G401 (cell line): ENCODE measurements at places on chromosomes 13 and 19. TPM values are rescaled to one million over a fixed set of nuclear protein-coding genes. Genes with fewer than 3 reads are reported as not detected.

CEACAM16 gene
- total RNA-seq, result not detected in 2 replicates

GPR12 gene
- not detected in 2 replicates for total RNA-seq

MBD3L3 gene
- 2.6 TPM in 1 of 2 replicates, not detected in the other for total RNA-seq

PABPC3 gene
- total RNA-seq, result 0.12 and 0.24 TPM in 2 replicates

CYSLTR2 gene
- not detected in 2 replicates for total RNA-seq

ASPDH gene
- total RNA-seq, result not detected in 2 replicates

DCAF15 gene
- total RNA-seq, result 33.2 and 38.2 TPM in 2 replicates

NLRP9 gene
- total RNA-seq, result not detected in 2 replicates

DACT3 gene
- 12.0 and 16.3 TPM in 2 replicates for total RNA-seq

MICOS13 gene
- 36.5 and 74.5 TPM in 2 replicates for total RNA-seq

PLIN4 gene
- 0.18 and 0.34 TPM in 2 replicates for total RNA-seq

ATP4B gene
- total RNA-seq, result not detected in 2 replicates

ZNF429 gene
- total RNA-seq, result 11.8 and 27.3 TPM in 2 replicates

SLC25A41 gene
- total RNA-seq, result 1.3 TPM in 1 of 2 replicates, not detected in the other

GPC6 gene
- 0.98 and 2.1 TPM in 2 replicates for total RNA-seq

VAV1 gene
- not detected in 2 replicates for total RNA-seq

PROZ gene
- total RNA-seq, result not detected in 2 replicates

ZNF225 gene
- total RNA-seq, result 1.3 and 2.3 TPM in 2 replicates

ADGRE2 gene
- total RNA-seq, result not detected in 2 replicates

BST2 gene
- 174 and 187 TPM in 2 replicates for total RNA-seq

TGDS gene
- 20.4 and 34.4 TPM in 2 replicates for total RNA-seq

LGALS14 gene
- total RNA-seq, result not detected in 2 replicates

C19orf18 gene
- total RNA-seq, result 0.31 TPM in 1 of 2 replicates, not detected in the other

C3 gene
- total RNA-seq, result 2.1 and 2.3 TPM in 2 replicates

CACNA1A gene
- 0.24 and 0.31 TPM in 2 replicates for total RNA-seq

HCN2 gene
- total RNA-seq, result 6.0 and 6.7 TPM in 2 replicates

METTL21C gene
- not detected in 2 replicates for total RNA-seq

GGN gene
- total RNA-seq, result 0.78 TPM in 1 of 2 replicates, not detected in the other

IZUMO2 gene
- total RNA-seq, result not detected in 2 replicates

FCER2 gene
- not detected in 2 replicates for total RNA-seq

DLL3 gene
- total RNA-seq, result 12.4 and 15.6 TPM in 2 replicates

EFNA2 gene
- total RNA-seq, result 0.31 and 1.3 TPM in 2 replicates

PRRG2 gene
- 1.9 TPM in 1 of 2 replicates, not detected in the other for total RNA-seq

EBI3 gene
- 1.8 and 5.4 TPM in 2 replicates for total RNA-seq

RASIP1 gene
- 2.8 and 27.4 TPM in 2 replicates for total RNA-seq

PRR20E gene
- not detected in 2 replicates for total RNA-seq

PSG11 gene
- total RNA-seq, result 43.9 and 51.9 TPM in 2 replicates

ZNF529 gene
- 7.8 and 8.9 TPM in 2 replicates for total RNA-seq

IL17D gene
- total RNA-seq, result 5.9 and 9.8 TPM in 2 replicates

IGSF23 gene
- not detected in 2 replicates for total RNA-seq

XPO4 gene
- 15.4 and 24.1 TPM in 2 replicates for total RNA-seq

FUT6 gene
- not detected in 2 replicates for total RNA-seq
